NCI-H345 (cell line): ENCODE measurements at places on chromosomes 7 and 10.
A peak's percentile ranks its signal among the peaks of the same experiment; 100 is the strongest.

DNA sequence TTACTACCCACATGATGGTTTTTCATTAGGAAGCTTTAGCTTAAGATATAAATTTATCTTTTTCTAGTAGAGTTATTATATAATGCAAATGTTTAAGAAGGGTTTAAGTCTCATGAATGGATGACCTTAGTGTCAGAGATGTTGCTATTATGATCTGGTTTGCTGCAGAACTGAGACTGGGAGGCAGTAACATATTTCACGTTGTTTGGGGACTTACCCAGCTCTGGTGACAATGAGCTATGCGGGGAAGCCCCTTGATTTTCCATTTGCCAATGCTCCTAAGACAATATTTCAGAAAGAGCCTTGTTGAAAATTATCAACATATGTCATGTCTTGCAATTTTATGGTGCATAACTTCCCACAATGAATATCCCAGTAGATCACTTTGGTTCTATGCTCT is 754.6 kb downstream of the REEP3 start:
- DNase-seq: no peak

DNA sequence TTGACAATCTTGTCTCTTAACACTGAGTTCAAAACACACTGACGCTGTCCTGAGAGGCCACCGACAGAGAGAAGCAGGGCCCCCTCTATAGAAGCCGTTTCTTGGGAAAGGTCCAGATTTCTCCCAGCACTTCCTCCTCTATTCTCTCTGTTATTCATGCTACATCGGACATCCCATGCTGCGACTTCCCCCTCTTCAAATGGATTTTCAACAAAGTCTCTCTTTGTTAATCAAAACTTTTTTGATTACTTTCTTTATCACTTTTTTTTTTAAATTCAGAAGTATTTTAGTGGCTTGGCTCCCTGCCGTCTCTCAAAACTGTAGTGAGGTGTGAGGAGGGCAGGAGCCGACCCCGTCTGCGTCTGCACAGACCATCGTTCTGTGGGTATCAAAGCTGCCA is 298.9 kb upstream of the PITRM1 start:
- no peak for DNase-seq

DNA sequence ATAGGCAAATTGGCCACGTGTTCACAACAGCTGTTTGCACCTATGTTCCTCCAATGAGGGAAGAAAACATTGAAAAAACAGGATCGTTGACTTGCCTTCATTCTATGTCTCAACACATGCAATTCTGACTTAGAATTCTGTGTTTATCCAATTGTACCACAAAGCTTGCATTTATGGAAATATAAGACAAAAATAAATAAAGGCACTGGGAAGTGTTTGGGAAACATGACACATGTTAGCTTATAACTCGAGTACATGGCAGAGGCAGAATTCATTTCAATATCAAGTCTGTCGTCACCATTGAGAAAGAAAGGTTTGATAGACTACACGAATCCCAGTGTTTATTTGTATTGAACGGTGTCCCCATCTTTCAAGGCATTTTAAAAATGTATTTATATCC is 291.2 kb downstream of the AHR start:
- no peak for DNase-seq

DNA sequence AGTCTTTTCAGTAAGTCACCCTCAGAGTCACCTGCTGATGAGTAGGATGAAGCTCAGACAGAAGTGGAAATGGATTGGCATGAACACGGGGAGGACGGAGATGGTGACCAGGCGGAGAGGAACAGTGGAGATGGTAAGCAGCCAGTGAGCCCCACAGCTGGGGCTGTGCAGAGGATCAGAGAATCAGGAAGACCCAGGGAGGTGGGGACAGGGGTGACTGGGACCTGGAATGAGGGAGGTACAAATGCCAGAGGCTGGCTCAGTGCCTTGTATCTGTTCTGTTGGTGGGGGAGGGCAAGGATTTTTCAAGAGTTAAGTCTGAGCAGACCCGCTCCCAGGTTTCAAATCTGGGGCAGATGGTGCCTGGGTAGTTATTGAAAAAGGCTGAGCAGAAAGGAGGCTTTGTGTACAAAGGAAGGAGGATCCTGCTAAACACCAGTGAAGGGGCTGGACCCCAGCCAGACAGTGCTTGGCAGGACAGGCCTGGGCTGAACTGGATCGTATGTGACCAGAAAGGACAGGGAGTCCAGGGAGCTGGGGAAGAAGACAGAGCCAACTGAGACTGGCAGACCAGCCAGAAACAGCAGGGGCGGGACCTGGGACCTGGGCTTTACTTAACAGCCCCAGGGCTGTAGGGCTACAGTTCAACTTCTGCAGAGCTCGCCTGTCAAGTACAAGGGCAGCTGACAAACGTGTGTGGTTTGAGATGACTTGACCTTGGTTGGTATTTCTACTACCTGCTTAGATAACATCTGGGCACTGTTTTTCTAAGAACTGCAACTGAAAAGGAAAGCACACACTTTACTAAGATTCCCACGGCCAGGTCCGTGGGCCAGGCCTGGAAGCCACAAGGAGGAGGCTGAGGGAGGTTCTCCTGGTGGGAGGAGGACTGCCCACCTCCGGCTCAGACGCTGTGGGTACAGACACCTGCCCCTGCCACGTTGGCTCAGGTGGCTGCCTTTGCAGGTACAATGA is 13.2 kb upstream of the FRMPD2 start:
- peak; percentile 26 for DNase-seq

GRCh38 chr7:38831259-38831996 is 77.6 kb downstream of the VPS41 start:
- no peak for DNase-seq

GRCh38 chr7:30815388-30815854 is 44.2 kb downstream of the MINDY4 start:
- no peak for DNase-seq

- DNase-seq: no peak
Measured at GRCh38 chr10:71266918-71267442, 52.1 kb upstream of the SLC29A3 start.

DNA sequence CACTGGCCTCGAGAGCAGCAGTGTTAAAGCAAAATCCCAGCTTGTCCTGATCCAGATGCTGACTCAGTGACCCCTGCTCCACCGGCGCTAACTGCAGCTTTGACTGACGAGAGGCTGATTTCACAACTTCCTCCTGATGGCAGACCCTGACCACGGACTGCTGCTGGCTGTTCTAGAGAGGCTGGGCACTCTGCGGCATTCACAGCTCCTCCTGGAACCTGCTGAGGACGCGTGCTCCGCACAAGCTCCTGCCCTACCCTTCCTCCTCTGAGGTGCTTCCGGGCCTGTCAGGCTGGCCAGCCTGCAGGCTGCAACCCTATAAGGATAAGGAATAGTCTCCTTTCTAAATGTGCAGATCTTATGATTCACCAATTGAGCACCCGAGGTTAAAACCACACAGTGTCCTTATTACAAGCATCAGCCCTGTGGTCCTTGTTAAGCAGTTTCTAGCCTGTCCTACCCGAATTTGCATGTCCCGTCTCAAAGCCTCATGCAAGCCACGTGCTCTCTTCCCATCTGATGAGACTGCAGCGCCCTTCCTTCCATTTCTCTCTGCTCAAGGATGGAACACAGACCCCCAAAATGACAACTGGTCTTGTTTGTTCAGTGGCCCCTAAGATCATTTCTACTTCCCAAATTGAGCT is 35.5 kb upstream of the NCAPG2 start:
- no peak for DNase-seq

GRCh38 chr10:5157501-5157900 is 27.4 kb downstream of the AKR1C8 start:
- no peak for DNase-seq

GRCh38 chr7:146542101-146542500 is 425.5 kb downstream of the CNTNAP2 start:
- DNase-seq: no peak

DNA sequence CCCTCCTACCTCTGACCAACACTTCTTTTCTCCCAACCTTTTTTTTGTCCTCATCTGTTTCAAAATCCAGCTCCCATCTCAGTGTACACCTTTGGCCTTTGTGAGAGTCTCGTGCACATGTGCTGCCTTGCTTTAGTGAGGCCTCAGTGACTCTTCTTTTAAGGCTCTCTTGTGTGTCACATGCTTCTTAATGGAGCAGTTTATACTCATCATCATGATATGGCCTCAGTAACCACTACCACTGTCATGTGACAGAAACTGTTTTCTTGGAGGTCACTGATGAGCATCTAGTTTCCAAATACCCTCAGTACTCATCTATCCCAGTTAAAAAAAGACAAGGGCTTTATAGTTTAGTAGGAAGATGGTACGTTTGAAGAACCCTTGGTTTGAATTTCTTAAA is 8.1 kb upstream of the ARHGAP22 start:
- DNase-seq: no peak

GRCh38 chr7:12481722-12482121 is 78.1 kb upstream of the VWDE start:
- no peak for DNase-seq

GRCh38 chr10:26488344-26488743 is 50.2 kb downstream of the APBB1IP start:
- DNase-seq: no peak

GRCh38 chr10:111748184-111748583 is 435.4 kb downstream of the GPAM start:
- DNase-seq: no peak

DNA sequence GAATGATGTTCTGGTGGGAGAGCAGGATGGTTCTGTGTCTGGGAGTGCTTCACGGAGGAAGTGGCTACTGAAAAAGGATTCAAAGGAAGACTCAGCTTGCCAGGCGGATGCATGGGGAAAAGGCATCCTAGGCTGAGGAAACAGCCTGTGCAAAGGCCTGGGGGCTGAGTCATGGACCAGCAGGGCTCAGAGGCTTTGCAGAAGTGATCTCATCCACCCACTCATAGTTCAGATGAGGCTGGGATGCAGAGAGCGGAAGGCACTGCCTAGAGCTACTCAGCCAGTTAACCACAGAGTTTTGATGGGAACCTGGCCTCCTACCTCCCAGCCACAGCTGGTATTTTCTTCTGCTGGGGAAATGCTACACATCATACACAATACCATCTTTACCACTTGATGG is 15.8 kb upstream of the ADAMTS14 start:
- no peak for DNase-seq

DNA sequence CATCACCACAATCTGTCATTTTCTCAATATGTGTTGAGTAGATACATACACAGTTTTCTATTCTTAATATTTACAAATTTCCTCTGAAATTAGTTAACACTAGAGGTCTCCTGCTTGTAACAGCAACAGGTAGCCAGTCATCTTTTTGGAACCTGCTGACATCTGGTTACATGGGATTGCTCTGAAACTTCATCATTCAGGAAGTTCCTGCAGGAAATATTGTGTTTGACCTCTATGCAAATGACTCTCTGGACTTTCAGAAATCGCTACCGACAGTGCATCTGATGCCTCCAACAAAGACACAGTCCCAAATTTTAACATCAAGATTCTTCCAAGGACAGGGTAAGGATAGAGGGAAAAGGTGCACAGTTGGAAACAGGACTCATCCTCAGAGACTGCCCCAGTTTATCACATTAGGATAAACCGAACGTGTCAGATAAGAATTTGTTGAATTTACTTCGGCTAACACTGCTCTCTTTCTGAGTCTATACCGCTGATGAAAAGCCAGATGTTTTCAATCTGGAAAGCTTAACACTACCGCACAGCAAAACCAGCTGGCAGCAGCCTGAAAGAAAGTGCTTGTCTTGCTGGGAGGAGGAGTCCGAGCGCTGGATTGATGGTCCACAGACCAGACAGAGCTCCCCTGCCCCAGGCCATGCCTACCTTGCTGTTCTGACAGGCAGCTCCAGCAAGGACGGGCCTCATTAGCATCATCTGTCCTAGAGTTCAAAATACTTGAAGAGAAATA is 633.4 kb downstream of the PARD3 start:
- DNase-seq: no peak

GRCh38 chr10:59561477-59562121 is 148.1 kb downstream of the SLC16A9 start:
- no peak for DNase-seq

- DNase-seq: no peak
Measured at GRCh38 chr7:123974326-123974908, 49.4 kb downstream of the SPAM1 start.

DNA sequence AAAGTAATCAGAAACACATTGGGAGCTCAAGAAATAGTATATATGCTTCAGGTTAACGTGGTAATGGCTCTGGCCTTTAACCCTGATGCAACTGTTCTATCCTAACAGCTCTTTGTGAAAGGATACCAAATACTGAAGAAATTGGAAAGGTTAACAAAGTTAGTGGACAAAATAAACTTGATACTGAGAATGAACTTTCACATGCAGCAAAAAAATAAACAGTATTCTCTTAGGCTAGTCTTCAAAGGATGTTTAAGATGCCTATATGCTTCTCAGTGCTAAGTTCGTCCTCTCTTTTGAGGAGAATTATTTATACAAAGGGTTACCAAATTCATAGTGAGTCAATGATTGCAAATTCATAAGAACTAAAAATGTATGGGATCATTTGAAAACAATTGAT is 256.2 kb upstream of the FERD3L start:
- DNase-seq: no peak

DNA sequence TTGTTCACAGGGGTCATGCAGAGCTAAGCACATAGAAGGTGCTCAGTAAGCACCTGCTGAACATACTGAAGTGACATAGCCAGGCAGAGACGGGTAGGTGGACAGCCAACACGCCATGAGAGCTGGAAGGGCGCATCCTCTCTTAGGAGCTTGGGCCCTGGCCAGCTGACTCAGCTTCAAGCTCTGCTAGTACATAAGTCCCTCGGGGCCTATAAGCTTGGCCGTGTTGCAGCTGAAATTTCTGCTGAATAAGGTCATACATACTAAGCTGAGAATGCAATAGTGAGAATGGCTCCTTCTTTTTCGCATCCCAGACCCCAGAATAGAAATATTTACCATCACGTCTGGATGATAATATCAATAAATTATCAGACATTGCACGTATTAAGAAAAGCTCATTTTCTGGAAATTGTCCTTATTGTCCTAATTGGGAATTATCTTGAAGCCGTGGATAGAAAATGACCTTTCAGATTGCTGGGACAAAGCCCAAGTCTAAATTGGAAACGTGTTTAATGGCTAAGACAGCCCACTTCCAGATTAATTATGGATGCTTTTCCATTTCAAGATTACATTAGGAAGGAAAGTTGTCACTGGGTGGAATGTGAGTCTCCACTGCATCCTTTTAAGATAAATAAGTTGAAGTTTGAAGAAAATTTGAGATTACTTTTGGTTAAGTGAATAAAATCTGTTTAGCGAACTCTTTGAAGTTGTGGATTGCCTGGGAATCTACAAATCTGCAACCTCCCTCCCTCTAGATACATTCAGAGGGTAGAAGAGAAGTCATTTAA is 287.1 kb upstream of the C7orf33 start:
- peak; percentile 34 for DNase-seq

DNA sequence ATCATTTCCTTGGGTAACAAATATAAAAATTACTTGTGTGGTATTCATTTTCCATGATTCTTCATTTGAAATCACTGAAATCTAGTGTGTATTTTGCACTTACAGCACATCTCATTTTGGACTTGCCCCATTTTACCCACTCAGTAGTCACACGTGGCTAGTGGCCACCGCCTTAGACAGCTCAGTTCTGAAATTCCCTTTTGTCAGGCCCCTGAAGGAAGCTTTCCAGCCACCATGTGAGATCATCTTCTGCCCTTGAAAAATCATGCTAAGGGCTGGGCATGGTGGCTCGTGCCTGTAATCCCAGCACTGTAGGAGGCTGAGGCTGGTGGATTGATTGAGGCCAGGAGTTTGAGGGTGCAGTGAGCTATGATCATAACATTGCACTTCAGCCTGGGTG is 79.3 kb downstream of the PLXDC2 start:
- DNase-seq: no peak
